ENCODE measurements at places on chromosomes 2 and 18.

DNA sequence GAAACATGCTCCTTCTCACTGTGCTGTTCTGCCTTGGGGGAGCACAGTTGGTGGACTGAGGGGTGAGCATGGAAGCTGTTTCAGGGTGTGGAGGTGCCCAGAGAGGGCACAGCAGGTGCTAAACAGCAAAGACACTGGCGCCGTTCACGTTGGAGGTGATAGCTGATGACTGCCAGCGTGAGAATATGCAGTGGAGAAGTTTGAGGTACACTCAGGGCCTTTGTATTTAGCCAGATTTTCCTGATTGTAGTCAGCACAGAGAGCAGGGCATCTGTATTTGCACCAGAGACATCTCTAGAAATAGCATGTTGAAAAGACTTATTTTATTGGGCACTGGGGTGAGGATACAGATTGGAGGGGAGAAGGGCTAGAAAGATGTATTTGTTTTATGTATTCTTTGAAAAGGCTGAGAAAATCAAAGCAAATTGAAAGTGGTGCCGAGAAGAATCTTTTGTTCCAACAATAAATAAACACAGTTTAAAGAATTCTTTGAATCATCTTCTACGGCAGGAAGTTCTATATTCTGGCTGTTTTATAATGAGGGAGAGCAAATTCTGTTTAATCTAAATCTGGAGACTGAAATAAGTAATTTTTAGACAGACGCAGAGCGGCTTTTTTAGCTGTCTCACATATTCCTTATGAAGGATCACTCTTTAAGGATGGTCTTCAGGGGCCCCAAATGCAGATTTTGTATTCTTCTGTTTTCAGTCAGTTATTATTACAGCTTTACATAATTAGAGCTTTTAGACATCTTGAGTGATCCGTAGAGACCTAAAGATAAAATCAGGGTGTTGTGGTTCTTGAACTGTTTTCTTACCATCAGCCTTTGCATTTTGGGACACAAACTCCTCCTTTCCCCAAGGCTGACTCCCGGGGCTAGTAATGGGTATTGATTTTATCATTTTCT lies 7.1 kb downstream of the ZNF532 start:
- no peak for DNase-seq

- DNase-seq: no peak
These were observed 51.5 kb upstream of the FRZB start for GRCh38 chr2:182917924-182918323.

- no peak for DNase-seq
These were observed 41.3 kb downstream of the SCG2 start for GRCh38 chr2:223560749-223561435.

DNA sequence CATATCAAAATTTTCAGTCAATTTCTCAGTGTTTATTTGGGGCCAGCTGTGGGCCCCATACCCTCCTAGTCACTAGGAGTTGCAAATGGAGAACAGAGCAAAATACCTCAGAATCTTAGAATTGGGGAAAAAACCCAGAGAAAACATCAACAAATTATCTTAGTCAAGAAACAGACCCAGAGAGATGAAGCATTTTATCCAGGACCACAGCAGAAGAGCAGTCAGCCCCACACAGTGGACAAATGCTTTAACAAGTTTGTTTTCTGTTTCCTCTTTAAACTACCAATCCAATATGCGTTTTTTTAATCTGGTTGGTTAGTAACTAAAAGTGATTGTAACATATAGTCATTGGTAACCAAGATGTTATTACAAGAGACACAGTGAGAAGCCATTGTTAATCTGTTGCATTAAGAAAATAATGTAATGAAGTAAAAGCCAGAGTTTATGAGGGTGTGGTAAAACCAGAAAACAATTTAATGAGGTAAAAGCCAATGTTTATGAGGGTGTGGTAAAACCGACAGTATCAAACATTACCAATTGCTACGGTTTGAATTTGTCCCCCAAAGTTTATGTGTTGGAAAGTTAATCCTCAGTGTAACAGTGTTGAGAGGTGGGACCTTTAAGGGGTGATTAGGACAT lies 60.7 kb upstream of the COX7A2L start:
- DNase-seq: no peak

DNA sequence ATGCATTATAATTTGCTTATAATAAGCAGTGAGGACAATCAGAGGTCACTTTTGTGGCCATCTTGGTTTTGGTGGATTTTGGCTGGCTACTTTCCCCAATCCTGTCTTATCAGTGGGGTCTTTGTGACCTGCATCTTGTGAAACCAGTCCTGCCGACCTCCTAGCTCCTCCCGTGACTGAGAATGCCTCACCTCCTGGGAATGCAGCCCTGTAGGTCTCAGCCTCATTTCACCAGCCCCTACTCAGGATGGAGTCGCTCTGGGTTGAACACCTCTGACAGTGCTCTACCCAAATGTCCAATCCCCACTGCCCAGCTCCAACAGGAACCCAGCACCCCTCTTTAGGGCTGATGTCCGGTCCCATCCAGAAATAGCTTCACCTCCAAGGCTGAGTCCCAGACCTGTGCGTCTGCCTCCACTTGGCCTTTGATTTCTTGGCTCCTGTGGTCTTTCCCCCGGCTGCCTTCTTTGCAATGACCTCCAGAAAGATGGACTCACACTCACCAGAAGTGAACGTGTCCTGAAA lies 31.3 kb upstream of the PXDN start:
- DNase-seq: no peak

DNA sequence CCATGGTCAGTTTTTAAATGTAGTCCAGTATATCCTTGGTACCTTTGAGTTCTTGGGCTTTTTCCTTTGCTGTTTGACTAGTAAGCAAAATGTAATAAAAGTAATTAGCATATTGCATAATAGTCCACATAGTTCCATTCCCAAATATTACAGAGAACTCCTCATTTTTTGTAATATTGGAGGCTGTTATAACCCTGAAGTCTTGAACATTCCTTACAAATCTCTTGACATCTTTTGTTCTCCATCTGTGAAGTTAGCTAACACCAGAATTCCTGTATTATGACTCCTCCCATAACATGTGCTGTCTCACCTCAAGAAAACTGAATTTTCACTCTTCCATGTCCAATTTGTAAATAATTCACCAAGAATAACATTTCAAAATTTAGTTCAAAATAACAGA lies 17.1 kb downstream of the CREB1 start:
- DNase-seq: no peak

DNA sequence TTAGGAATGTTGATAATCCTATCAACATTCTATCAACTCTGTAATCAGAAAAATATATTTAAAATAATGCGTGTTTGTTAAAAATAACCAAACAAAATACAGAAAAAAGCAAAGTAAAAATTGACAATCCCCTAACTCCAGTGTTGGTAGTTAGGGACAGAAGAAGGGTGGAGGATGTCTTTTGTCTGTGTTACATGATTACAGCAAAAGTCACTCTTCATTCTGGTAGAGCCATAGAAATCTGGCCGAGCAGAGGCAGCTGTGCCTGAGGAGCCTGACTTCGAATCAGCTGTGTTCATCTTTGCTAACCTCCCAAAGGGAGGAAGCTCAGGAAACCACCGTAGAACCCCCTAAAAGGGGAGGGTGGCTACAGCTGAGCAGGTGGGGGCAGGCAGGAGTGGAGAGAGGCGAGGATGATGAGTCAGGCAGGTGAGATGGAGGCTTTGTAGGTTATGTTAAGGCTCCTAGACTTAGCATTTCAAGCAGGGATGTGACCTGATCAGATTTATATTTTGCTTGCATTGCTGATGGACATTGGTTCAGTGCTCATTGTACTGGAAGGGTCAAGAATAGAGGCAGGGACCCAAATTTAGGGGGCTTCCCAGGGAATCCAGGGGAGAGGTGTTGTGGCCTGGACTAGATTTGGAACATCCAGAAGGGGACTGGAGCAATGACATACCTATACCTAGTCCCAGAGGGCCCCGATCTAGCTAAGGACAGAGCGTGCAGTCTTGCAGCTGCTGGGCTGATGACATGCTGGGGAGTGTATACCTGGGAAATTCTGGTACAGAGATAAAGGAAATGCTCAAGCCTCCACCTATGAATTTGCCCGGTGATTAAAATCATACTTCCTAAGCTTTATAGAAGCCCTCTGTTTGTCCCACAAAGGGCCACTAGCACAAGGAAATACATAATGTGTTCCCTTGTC lies 95.7 kb downstream of the NEDD4L start:
- no peak for DNase-seq

GRCh38 chr2:130318906-130319305 lies 23.8 kb upstream of the IMP4 start:
- DNase-seq: no peak

DNA sequence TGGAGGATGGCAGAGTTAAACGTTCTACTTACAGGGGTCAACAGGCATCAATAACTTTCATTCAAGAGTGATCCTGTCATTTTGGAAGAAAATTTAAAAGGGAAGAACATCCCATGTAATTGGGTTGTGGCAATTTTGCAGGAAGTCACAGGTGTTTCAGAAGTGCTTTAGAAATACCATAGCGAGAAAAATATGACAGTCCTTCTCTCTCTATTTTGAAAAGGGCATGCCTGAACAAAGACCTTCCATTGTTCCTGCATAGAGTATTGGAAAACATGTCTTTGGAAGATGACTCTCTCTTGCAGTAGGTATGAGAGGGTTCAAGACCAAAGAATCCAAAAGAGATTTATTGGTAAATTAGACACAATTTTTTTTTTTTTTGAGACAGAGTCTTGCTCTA lies 81.8 kb upstream of the SERTAD2 start:
- no peak for DNase-seq

- DNase-seq: no peak
These were observed 76.8 kb downstream of the POLR1A start for GRCh38 chr2:86028766-86029381.

DNA sequence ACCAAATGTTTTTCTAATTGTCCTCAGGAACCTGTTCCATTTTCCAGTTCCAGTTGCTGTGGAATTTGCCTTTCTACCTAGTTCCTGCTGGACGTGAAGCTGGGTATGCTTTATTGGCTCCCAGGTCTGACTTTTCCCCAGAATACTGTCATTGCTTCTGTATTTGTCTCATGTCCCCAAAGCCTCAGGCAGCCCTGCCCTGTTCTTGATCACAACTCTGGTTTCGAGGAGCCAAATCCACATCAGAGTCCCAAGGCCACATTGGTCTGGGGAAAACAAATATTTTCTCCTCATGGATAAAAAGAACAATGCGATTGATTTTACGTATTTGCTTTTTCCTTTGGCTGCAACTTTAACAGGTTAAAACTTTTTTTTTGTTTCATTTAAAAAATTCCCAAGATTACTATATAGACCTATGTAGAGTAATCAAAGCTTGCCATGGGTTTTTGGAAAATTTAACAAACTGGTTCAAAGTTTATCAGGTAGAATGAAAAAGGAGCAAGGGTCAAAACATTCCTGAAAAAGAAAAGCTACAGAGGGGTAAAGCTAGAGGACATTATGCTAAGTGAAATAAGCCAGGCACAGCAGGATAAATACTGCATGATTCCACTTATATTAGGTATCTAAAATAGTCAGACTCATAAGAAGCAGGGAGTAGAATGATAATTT lies 85.2 kb downstream of the MDH1 start:
- no peak for DNase-seq

DNA sequence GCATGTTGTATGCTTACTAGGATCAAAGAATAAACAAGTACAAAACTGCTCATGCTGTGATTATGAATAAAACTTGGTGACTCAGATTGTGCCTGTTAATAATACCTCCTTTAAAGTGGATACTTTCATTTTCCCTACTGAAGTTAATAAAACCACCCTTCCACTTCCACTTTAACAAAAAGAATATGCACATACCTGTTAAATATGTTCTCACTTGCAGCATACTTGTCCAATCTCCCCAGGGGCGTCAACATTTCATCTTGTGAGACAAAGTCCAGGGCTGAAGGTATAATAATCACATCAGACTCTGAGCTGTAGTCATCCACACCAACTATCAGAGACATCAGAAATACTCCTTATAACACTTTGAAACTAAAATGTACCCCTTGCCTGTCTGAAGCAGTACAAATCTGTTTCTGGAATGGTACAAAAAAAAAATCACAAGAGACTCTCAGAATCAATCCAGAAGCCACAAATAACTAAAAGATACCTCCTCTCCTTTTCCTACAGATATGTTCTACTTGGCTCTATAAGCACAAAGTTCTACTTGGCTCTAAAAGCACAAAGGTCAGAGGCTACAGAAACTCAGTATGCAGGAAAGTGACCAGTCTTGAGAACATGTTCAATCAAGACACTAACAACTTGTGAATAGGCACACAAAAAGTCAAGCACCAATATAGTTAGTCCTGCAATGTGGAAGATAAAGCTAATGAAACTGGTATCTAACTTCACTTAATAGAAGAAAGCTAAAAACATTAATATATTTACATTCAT lies 19.3 kb downstream of the PPP4R1 start:
- no peak for DNase-seq

DNA sequence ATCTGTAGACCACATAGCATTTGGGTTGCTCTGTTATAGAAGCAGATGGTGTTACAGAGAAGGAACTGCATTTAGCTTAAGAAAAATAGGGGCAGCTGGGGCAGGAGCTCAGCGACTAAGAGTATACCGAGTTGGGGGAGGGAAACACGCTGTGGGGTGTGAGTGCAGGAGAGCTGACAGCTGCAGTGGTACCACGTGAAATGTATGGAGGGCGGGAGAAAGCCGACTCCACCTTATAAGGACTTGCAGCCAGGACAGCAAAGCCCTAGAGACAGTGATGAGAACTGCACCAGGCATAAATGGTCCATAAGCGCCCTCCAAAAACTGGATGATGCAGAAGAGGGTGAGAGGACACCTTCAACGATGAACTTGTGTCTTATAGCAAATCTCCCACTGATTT lies 237.6 kb downstream of the PRKCE start:
- DNase-seq: no peak

DNA sequence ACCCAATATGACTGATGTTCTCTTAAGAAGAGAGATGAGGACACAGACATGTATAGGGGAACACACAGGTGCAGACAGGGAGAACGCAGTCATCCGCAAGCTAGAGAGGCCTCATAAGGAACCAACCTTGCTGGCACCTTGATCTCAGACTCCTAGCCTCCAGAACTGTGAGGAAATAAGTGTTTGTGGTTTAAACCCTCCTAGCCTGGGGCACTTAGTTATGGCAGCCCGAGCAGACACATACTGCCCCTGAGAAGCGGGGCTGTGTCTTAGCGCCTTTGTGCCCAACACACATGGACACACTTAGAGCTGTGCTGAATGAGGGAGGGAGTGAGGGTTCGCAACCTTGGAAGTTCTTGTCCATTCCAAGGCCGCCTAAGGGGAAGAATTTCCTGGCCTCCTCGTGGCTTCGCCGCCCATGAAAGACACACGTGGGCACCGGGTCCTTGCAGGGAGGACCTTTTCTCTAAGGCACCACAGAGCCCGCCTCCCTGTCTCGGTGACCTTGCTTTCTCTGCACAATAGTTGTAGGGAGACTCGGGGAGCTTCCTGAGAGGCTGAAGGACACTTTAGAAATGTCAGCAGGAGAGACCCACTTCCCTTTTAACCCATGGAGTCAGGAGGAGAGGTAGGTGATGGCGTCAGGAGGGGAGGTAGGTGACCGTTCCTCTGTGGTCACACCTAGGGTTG lies 224.5 kb upstream of the HDAC4 start:
- no peak for DNase-seq

DNA sequence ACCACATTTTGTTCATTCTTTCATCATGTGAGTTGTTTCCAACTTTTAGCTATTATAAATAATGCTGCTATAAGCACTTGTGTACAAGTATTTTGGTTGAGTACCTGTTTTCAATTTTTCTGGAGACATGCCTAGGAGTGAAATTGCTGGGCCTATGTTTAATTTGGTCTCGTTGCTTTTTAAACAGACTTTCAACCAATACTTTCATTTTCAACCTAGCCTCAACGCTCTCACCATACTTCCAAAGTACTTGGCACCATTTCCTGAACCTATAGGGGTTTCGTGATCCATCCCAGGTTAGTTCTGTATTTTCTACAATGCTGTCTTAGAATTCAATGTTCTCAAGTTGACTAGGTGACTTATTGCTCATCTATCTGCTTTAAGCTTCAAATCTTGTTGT lies 126.1 kb downstream of the SRBD1 start:
- no peak for DNase-seq

Measured in stimulated activated CD8-positive, alpha-beta memory T cell treated with anti-CD3 and anti-CD28 coated beads, Interleukin-7, amount 100 ng/mL, for 4 hours (primary cell).